ENCODE measurements at places on chromosomes 3 and 15. TPM values are rescaled to one million over a fixed set of nuclear protein-coding genes. Genes with fewer than 3 reads are reported as not detected.

DNA sequence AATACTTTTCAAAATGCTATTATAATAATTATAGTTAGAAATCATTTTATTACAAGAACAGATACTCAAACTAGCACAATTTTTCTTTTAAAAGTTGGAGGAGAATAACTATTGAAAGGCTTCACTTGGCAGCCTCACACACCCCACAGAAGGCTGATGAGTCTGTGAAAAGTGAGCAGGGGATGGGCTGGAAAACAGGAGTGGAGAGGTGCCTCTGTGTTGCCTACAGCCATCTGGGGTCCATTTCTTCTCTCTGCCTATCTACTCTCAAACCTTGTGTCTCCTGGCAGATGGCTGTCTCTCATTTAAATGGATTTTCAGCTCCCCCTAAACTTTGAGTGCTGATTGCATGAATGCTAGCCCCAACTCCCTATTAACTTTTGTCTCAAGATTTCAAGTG lies 230.8 kb downstream of the CLSTN2 start:
- no peak overlapping the region for H3K4me3 ChIP-seq
- no peak overlapping the region for H3K27ac ChIP-seq
- H3K4me1 ChIP-seq = no peaks in the 10 kb centered on the region
- no peaks in the 10 kb centered on the region for H3K36me3 ChIP-seq
- DNase-seq = no peak

The GOLGA6L6 gene
- not detected for total RNA-seq

DNA sequence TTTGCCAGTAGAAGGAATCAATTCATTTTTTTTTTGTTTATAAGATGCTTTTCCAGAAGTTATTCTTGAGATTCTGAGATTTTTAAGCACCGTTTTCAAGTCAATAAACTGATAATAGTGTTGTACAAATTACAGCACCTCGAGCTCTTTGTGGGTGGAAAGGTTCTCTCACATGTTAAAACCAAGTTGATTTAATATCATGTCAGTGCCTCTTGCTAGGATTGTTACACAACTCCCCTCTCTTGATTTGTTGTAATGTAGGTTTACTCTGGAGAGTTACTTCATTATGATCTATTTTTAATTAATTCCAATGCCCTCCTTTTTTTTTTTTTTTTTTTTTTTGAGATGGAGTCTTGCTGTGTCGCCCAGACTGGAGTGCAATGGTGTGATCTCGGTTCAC lies 25.8 kb upstream of the UBXN7 start:
- no peak overlapping the region for H3K4me3 ChIP-seq
- no peaks in the 10 kb centered on the region for H3K4me1 ChIP-seq
- no peaks in the 10 kb centered on the region for H3K36me3 ChIP-seq
- DNase-seq = no peak
- no peak overlapping the region for H3K27ac ChIP-seq

The CLDN11 gene
- not detected for total RNA-seq

DNA sequence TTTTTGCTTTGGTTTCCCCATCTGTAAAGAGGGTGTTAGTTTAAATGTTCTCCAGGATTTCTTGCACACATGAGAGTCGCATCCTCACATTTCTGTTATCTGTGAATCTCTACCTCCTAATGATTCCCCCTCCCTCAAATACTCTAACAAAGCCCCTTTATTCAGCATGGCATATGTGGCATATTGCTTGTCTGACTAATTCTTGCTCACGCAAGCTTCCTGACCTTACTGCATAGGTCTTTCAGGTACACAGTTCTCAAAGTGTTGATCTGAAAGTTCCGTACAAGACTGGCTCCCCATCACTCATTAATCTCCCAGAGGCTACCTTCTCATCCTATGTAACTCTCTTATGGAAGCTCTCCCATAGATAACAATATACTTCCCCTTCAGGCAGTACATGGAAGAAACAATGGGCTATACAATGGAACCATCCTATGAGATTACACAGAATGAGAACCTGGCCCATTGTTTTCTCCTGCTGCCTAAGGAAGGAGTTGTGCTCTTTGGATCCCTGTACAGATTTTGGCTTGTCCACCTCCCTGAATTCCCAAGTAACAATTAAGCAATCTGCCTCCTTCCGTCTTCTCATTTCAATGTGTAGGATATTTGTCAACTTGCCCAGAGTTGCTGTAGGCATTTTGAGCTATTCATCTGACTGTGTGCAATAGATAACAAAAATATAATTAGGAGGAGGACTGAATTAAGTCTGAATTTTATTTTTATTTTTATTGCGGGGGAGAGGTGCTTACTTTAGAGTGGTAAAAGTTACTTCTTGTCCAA lies 51.0 kb downstream of the PPARG start:
- no peaks in the 10 kb centered on the region for H3K36me3 ChIP-seq
- DNase-seq = no peak
- H3K27me3 ChIP-seq = no peaks in the 10 kb centered on the region

The ADGRG7 gene
- total RNA-seq = not detected

GRCh38 chr3:62367763-62368195 lies 5.6 kb downstream of the FEZF2 start:
- H3K4me3 ChIP-seq = no peak overlapping the region
- no peaks in the 10 kb centered on the region for H3K4me1 ChIP-seq
- H3K36me3 ChIP-seq = no peaks in the 10 kb centered on the region
- peaks cover 7% of the 10 kb centered on the region for H3K27me3 ChIP-seq

- H3K27me3 ChIP-seq = no peaks in the 10 kb centered on the region
- H3K4me3 ChIP-seq = no peak overlapping the region
- no peaks in the 10 kb centered on the region for H3K4me1 ChIP-seq
- no peak overlapping the region for H3K27ac ChIP-seq
Measured at GRCh38 chr3:157428853-157429252, 7.8 kb upstream of the PTX3 start.

GRCh38 chr3:41598402-41599126 lies 363.3 kb downstream of the ULK4 start:
- no peaks in the 10 kb centered on the region for H3K36me3 ChIP-seq
- H3K4me1 ChIP-seq = no peaks in the 10 kb centered on the region
- no peak for DNase-seq
- no peaks in the 10 kb centered on the region for H3K27me3 ChIP-seq
- no peak overlapping the region for H3K4me3 ChIP-seq
- H3K27ac ChIP-seq = no peak overlapping the region

GRCh38 chr15:65323071-65323511 lies 18.6 kb downstream of the RNU5B-1 start:
- no peaks in the 10 kb centered on the region for H3K27me3 ChIP-seq
- DNase-seq = no peak
- no peaks in the 10 kb centered on the region for H3K36me3 ChIP-seq
- no peak overlapping the region for H3K4me3 ChIP-seq

The EFCC1 gene
- 0.16 TPM for total RNA-seq

GRCh38 chr3:100606894-100607512 lies 2.4 kb upstream of the ADGRG7 start:
- no peak overlapping the region for H3K27ac ChIP-seq
- no peaks in the 10 kb centered on the region for H3K36me3 ChIP-seq
- no peak for DNase-seq
- no peak overlapping the region for H3K4me3 ChIP-seq
- H3K27me3 ChIP-seq = no peaks in the 10 kb centered on the region

GRCh38 chr3:144585953-144586352 lies 614.3 kb downstream of the DIPK2A start:
- no peak overlapping the region for H3K4me3 ChIP-seq
- no peak overlapping the region for H3K27ac ChIP-seq
- H3K36me3 ChIP-seq = no peaks in the 10 kb centered on the region
- H3K4me1 ChIP-seq = no peaks in the 10 kb centered on the region

The KBTBD13 gene
- not detected for total RNA-seq

GRCh38 chr3:13851997-13852637 lies 27.8 kb downstream of the WNT7A start:
- no peaks in the 10 kb centered on the region for H3K4me1 ChIP-seq
- no peak overlapping the region for H3K4me3 ChIP-seq
- no peaks in the 10 kb centered on the region for H3K27me3 ChIP-seq
- H3K36me3 ChIP-seq = no peaks in the 10 kb centered on the region
- no peak overlapping the region for H3K27ac ChIP-seq
- DNase-seq = no peak

All from naive thymus-derived CD4-positive, alpha-beta T cell (primary cell).